Fibroblast of lung (primary cell): ENCODE measurements at places on chromosomes 3 and 15. TPM values are rescaled to one million over a fixed set of nuclear protein-coding genes. Genes with fewer than 3 reads are reported as not detected.

The SLC2A2 gene
- polyA plus RNA-seq = not detected in 2 replicates

The SCAANT1 gene
- polyA plus RNA-seq = not detected in 2 replicates

The ECT2 gene
- 20.5 and 51.6 TPM in 2 replicates for polyA plus RNA-seq

DNA sequence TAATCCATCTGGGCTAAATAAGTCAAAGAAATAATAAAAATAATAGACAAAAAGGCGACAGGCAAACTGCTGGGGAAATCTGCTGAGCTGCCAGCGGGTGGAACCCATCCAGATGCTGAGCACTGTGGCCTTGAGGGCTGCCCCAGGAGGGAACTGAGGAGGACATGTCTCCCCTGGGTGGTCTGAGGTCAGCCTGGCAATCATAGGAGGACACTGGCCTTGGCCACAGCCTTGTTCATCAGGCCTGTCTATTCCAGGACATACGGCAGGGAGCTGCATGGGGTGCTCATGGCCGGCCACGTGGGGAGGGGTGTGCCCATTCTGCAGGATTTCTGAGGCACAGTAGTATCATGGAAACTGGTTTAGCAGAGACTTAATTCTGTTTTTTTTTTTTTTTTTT lies 21.5 kb upstream of the SNRPA1 start:
- no peak overlapping the region for H3K4me3 ChIP-seq
- DNase-seq = no peak
- no peak overlapping the region for H3K27ac ChIP-seq
- H3K27me3 ChIP-seq = peaks cover 4% of the 10 kb centered on the region

GRCh38 chr15:59587085-59587826 lies 24.3 kb upstream of the GCNT3 start:
- no peaks in the 10 kb centered on the region for H3K4me1 ChIP-seq
- no peaks in the 10 kb centered on the region for H3K36me3 ChIP-seq
- no peak for DNase-seq
- no peak overlapping the region for H3K27ac ChIP-seq
- H3K4me3 ChIP-seq = no peak overlapping the region
- H3K27me3 ChIP-seq = no peaks in the 10 kb centered on the region
